Activated T-helper 1 cell treated with anti-CD3 and anti-CD28 coated beads, Interleukin-2, amount 50 U/mL, for 16 hours (primary cell): ENCODE measurements at places on chromosomes 5 and 9.
A peak's percentile ranks its signal among the peaks of the same experiment; 100 is the strongest.

DNA sequence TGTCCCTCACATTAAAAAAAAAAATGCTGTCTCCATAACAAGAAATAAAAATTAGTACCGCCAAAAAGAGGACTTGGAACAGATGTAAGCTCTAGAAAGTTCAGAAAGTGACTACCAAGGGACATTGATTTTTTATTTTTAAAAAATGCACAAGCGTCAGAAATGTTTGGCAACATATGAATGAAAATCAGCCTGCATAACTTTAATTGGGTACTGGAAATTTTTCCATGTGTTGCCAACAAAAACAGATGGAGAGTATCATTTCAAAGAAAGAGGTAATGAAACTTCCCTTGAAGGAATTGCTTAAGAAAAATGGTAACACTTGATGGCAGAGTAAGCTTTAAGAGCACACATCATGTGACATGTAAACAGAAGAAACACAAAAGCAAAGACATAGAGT, 47.2 kb downstream of the OR2K2 start:
- DNase-seq: no peak

DNA sequence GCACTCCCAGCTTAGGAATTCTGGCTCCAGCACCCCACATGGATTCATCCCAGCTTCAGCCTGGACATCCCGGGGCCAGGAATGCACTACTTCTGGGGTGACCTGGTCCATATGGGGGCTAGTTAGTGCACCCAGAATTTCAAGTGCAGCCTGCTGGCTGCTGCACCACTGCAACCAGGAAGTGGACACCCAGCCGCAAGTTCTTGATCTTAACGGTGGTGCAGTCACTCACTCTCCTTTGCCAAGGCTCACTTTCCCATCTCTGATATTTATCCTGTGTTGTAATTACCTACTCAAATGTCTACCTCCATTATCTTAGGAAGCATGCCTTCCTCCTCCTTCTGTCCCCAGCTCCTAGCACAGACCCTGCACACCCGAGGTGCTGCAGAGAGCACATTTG, 26.2 kb upstream of the RAB14 start:
- no peak for DNase-seq

GRCh38 chr5:131505237-131505908, 129.7 kb downstream of the RAPGEF6 start:
- no peak for DNase-seq

DNA sequence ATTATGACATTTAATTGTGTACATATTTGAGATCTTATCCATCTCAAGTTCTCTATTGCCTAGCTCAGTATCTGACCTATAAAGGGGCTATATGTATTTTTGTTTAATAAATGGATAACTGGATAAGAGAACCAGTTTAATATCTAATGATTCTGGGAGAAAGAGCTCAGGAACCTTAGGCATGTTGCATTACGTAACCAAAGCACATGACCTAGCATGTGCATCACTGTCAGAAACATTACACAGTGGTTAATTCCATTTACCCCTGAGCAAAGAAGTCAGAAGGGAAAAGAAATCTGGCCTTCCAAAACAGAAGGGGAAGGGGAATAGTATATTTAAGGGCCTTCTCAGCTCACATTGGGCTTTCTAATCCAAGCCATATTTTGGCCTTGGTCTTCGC, 12.3 kb downstream of the PAPPA start:
- DNase-seq: no peak

DNA sequence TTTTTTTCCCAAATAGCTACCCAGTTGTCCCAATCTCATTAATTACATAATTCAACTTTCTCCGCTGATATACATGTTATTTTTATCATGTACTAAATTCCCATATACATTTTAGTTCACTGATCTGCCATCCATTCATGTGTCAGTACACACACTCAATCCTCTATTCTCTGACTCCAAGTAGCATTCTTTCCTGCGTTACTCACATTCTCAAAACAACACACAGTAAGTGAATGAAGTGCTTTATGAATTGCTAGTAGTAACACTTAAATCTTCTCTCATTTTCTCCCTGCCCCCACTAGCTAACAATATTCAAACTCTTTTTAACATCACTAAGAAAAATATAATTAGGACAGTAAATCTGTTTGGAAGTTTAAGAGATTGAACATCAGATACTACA, 8.9 kb downstream of the ZNF366 start:
- DNase-seq: no peak

- peak; percentile 48 for DNase-seq
Observed at GRCh38 chr9:86948074-86948929, 996 bp upstream of the GAS1 start.

GRCh38 chr9:14349447-14350348, 35.8 kb upstream of the NFIB start:
- no peak for DNase-seq

- peak; percentile 12 for DNase-seq
Observed at GRCh38 chr5:181189962-181190710, 14.9 kb downstream of the TRIM7 start.

- DNase-seq: no peak
Observed at GRCh38 chr9:137169896-137170358, at the start of gene LRRC26. LRRC26 (minus strand) TSS chr9:137170051; CDS start chr9:137169943, 108 bp downstream.

GRCh38 chr9:37025071-37025822, 8.8 kb downstream of the PAX5 start:
- DNase-seq: no peak

DNA sequence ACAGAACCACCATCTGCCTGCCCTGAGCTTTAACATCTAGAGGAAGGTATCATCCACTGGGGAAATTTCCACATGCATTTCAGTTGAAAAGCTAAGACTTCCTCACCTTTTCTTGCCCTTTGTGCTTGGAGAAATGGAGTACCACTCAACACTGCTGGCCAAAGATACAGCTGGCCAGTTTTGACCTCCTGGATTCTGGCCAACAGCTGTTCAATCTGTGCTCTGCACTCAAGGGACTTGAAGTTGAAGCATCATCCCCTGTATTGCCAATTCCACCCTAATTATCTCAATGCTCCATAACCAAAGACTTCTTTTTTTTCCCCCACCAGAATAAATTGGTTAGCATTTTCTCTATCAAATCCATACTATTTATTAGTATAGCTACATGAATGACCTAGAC, 70.4 kb upstream of the PRDM9 start:
- DNase-seq: no peak

DNA sequence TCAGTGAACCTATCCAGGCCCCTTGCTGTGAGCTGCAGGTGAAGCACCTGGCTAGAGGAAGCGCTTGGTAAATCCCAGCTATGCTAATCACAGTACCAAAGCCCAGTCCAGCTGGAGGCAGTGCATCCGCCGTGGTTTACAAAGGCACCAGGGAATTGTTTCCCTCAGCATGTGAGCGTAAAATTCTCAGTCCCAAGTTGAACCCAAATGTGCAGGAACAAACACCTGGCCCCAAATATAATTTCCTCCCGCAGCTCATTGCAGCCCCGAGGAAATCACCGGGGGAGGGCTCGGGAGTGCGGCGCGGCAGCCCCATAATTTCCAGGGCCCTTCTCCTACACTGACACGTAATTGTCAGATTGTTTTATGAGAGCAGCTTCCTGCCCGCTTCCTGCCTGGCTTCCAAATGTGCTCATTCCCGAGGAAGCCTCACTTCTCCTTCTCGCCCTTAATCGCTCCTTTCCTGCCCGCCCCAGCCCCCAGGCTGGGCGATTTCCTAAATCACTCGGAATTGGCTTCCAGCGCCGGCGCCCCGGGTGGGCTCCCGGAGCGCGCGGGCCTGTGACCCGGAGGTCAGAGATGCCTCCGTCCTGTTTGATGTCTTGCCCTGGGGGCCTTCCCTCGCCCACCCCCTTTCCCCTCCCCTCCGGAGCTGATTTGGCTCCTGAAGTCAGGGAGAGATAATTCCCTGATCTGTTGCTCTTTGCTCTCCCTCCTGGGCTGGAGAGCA, 134.4 kb downstream of the FGF1 start:
- no peak for DNase-seq

DNA sequence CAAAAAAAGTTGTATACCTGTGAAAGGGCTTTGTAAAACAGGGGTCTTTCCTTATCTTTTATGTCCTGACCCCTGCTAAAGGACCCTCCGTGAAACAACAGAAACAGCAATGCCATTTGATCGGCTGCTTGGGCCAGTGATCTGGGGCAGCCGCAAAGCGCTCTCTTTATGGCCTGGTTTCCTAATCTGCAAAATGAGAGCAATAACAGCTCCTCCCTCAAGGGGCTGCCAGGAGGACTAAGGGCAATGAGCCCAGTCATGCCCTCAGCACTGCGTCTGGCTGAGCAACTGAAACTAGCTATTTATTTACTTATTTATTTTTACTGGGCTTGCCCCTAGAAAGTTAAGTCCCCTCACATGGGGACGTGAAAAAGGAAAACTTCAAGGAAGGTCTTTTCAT, 18.3 kb downstream of the CMBL start:
- no peak for DNase-seq

DNA sequence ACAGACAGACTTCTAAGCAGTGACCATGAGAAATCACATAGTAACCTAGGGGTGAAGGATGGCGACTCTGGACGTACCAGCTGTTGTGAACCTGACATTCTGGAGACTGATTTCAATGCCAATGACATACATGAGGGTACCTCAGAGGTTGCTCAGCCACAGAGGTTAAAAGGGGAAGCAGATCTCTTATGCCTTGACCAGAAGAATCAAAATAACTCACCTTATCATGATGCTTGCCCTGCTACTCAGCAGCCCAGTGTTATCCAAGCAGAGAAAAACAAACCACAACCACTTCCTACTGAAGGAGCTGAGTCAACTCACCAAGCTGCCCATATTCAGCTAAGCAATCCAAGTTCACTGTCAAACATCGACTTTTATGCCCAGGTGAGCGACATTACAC, 38.0 kb upstream of the CCDC152 start:
- no peak for DNase-seq

DNA sequence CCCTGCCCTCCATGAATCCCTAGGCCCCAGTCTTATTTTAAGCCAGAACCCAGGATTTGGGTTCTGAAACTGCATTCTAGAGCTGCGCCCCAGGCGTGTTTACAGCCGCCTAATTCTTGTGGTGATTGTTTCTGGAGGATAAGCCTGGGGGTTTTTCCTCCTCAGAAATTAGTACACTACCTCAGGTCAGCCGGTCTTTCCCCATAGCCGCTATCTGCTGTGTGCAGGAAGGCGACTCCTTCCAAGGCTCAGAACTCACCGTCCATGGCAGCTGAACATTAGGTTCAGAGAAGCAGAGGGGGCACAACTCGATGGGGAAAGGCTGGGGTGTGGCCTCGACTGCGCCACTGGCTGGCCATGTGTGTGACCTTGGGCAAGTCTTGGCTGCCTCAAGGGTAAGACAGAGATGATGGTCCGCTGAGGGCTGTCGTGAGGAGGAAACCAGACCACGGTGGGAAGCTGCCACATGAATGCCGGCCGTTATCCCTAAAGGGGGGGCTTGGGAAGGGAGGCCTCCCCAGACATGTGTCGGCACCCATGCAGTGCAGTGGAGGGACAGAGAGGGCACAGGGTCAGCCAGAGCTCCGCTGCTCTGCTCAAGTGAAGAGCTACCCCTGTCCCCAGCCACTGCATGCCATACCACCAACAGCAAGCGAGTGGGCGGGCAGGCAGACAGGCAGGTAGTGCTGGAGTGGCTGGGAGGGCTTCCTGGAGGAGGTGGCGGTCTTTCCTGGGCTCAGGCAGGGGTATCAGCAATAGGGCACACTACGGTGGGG, 28.9 kb downstream of the SHB start:
- no peak for DNase-seq

- DNase-seq: no peak
Observed at GRCh38 chr5:132671000-132671399, 2.8 kb upstream of the IL4 start.

GRCh38 chr5:171954721-171955120, 51.7 kb downstream of the FBXW11 start:
- DNase-seq: no peak

GRCh38 chr5:109567374-109568044, 122.2 kb upstream of the MAN2A1 start:
- DNase-seq: no peak

DNA sequence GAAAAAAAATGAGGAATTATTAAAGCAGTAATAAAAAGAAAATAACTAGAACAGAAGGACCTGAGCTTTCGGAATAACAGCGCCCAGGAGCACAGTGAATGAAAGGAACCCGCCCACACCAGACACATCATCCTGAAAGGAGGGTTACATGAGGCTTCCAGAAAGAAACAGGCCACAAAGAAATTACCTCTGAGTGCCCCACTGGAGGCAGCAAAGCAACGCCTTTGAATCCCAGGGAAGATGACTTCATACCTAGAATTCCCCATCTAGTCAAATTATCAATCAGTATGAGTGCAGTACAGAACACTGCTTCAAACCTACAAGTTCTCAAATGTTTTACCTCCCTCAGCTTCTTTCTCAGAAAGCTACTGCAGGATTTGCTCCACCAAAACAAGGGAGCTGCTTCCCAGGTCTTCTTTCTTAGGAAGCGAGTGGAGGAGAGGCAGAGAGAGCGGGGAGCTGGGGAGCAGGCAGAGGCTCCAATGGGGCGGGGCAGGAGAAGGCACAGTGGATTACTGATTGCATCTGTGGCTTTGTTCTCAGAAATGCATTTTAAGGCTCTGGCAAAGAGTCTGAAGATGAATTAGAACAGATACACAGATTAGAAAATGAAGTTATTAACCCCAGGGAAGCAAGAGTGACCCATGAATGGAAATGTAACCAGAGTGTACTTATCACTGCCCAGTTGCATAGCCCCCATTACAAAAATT, 87.1 kb downstream of the SEMA4D start:
- no peak for DNase-seq

GRCh38 chr5:135327429-135328127, 71.5 kb downstream of the MACROH2A1 start:
- no peak for DNase-seq

- DNase-seq: no peak
Observed at GRCh38 chr9:96719921-96720320, 58.0 kb downstream of the ZNF510 start.

DNA sequence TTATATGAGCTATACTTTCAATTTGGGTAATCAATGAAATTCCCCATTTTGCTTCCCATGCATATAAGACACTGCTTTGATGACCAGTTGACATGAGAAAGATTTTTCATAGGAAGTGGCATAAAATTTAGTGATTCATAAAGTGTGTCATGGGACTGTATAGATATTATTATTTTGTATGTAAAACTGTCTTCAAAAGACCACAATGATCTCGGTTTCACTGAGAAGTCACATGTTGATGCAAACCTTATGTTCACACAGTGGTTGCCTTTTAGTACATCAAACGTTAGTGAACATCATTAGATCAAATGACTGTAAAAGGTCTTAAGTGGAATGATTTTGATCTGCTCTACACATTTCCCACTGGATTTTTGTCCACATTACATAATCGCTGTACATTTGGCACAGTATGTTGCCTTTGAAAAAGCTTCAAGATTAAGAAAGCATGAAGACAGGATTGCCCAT, 349.2 kb upstream of the MEF2C start:
- DNase-seq: no peak
